ENCODE measurements at places on chromosomes 13 and 19.

DNA sequence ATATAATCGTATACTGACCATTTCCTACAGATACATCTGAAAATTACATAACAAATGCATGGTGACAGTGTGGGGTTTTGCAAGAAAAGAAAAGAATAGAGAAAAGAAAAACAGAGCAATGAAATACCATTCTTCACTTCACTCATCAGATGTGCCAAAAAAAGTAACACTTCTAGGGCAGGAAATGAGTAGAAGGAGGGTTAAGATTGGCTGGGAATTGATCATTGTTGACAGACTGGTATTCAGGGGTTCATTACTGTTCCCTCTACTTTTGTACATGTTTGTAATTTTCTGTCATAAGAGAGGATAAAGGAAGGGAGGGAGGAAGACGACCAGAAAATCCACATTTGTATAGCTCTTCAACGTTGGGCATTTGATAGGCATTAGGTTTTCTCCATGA, 31.5 kb downstream of the ABCC4 start:
- DNase-seq = no peak

DNA sequence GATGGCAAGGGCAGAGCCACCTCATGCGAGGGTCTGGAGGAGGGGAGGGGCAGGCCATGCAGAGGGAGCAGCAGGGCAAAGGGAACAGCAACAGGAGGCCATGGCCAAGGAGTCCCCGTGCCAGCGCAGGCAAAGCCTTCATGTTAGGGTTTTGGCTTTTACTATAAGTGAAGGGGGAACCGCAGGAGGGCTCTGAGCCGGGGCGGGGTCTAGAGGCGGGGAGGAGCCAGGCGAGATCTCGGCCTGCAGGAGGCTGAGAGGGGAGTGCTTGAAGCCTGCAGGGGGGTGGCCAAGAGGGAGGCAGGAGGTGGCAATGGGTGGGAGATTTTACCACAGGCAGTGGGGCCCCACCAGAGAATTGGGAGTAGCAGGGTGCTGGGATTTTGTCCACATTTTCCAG, 6.3 kb downstream of the ARHGAP33 start:
- DNase-seq = no peak

GRCh38 chr19:1249990-1250436, 1.6 kb downstream of the MIDN start:
- peak; percentile 86 for DNase-seq

- DNase-seq = peak; percentile 100
Measured at GRCh38 chr19:1848399-1849131, at the start of gene REXO1. REXO1 (minus strand) TSS chr19:1848483; CDS start chr19:1848358, 125 bp downstream.

DNA sequence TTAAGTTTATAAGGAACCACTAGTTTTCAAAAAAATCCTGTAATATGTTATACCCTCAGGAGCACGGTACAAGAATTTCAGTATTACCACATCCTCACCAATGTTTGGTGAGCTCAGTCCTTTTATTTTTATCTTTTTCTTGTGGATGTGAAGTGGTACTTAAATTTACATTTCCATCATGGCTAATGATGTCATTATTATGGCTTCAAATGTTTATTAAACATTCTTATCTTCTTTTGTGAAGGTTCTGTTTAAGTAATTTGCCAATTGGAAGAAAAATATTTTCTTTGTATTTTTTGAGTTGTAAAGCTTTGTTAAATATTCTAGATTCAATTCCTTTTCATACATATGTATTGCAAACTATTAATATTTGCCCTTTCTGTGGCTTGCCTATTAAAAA, 291.0 kb downstream of the ENOX1 start:
- DNase-seq = no peak

DNA sequence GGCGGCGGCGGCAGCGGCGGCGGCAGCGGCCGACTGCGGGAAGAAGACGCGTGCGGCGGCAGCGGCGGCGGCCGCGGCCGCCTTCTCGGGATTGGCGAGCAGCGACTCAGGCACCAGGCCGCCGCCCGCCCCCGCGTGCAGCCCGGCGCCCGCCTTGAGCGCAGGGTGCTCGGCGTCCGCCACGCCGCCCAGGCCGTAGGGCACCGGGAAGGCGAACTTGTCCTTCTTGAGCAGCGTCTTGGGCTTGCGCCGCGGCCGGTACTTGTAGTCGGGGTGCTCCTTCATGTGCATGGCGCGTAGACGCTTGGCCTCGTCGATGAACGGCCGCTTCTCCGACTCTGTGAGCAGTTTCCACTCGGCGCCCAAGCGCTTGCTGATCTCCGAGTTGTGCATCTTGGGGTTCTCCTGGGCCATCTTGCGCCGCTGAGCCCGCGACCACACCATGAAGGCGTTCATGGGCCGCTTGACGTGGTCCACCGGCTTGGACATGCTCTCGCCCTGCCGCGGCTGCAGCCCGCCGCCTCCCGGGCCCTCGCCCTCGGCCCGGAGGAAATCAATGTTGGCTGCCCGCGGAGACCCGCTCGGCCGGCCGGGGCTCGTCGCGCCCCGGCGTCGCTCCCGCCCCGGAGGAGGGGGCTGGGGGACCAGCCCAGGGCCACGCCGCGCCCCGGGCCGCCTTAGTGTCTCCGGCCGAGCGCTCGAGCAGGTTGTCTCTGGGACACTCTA, 621 bp downstream of the SOX21 start:
- DNase-seq = peak; percentile 82

GRCh38 chr13:40452741-40453334, 213.6 kb downstream of the FOXO1 start:
- DNase-seq = no peak

DNA sequence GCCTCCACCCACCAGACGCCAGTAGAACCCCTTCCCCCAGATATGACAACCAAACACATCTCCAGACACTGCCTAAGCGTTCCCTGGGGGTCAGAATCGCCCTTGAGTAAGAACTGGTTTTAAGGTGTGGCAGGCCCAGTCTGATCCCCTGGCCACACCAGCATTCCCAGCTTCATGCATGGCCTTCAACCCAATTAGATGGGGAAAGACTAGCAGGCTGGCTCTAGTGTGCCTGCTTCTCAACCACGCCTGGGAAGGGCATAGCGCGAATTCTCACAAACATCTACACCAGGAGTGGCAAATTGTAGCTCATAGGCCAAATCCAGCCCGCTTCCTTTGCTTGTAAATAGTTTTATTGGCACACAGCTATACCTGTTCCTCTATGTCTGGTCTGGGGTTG, 13.6 kb downstream of the HAUS8 start:
- no peak for DNase-seq

DNA sequence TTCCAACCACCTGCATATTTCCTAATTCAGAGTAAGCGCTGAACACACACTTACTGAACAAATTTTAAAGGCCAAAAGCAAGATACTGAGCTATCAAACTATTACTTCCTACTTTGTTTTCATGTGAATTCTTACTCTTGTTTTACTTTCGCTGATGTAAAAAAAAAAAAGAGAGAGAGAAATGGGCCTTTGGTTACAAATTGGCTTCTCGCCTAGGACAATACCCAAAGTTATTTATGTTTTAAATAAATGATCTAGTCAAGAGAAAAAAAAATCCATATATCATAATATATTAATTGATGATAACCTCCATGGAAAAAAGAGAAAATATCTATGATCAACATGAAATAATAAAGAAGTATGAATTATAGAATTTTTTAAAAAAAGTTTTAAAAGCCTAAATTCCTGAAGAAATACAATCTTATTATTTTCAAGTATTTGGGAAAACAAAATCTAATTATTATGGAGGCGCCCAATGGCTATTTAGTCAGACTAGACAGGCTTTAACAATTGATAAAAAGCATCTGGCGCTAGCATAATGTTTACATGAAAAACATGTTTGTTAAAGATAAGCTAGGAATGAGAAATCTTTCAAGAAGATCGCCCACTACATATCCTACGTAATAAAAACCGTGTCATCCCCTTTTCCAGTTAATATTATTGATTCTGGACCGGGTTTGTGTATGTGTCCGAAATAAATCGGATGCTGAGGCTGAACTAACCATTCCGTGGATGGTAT, 9.0 kb downstream of the COL4A1 start:
- no peak for DNase-seq

GRCh38 chr13:75165543-75166230, 316.3 kb downstream of the TBC1D4 start:
- DNase-seq = no peak

DNA sequence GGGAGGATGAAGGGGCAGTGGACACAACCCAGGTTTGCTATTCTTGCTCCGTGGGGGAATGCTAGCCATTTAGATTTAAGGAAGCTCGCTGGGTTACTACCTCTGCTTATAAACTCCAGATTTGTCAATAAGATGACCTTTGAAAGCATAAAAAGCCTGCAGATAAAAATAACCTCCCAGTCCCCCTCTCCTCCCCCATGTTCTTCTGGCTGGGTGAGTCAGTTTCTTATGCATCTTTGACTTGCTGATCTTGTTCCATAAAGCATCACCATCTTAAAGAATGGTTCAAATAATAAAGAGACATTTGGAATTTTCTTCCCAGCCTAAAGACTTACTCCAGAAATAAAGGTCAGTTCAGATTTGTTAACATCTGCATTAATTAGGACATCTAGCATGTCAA, 118.3 kb upstream of the RNF113B start:
- no peak for DNase-seq

DNA sequence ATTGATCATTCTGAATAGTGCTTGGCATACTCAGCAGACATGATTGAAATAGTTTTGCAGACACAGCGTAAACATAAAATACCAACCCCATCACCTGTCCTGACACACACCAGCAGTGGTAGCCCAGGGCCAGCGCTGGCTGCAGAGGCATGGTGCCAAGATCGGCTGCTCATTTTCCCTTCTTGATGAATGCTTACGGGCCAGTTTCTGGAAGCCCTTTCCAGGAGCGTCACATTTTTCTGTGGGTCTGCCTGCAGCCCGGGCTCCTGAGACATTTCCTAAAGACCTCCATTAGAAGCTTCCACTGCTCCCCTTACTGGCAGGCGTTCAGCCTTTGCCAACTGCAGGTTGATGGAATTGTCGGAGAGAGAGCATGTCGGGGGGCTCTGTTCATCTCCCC, 48.6 kb downstream of the CHST8 start:
- DNase-seq = no peak

GRCh38 chr13:101523154-101524131, 71.0 kb downstream of the ITGBL1 start:
- no peak for DNase-seq

DNA sequence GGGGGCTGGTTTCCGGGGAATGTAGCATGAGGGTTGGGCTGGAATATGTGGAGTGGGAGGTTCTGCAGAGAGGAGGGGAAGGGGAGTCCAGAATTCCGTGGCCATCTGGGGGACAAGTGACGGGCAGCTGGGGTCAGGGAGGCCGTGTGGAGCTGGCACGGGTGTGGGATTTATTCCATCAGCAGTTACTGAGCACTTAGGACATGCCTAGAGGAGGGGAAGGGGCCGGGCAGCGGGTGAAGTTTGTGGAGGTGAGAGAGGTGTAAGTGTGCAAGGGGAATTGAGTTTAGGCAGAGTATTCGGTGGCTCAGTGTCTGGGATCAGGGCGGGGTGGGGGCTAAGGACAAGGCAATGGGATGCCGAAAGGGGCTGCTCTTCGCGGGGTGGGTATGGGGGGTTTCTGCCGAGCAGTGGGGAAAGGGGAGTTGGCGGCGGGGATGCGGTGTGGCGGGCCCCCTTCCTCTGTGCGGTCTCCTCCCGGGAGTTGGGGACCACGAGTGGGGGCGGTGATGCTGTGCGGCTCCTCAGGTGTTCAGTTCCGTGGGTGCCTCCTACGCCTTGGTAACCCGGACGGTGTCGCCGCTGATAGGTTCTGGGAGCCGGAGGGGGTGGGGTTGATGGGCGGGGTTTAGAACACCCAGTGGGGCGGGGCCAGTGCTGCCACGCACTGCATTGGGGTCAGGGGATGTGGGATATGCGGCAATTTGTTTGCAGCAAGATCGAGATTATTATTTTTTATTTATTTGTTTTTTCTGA, 5.4 kb downstream of the CCDC61 start:
- peak; percentile 31 for DNase-seq

GRCh38 chr19:32581705-32582179, 752 bp downstream of the PDCD5 start:
- DNase-seq = no peak

DNA sequence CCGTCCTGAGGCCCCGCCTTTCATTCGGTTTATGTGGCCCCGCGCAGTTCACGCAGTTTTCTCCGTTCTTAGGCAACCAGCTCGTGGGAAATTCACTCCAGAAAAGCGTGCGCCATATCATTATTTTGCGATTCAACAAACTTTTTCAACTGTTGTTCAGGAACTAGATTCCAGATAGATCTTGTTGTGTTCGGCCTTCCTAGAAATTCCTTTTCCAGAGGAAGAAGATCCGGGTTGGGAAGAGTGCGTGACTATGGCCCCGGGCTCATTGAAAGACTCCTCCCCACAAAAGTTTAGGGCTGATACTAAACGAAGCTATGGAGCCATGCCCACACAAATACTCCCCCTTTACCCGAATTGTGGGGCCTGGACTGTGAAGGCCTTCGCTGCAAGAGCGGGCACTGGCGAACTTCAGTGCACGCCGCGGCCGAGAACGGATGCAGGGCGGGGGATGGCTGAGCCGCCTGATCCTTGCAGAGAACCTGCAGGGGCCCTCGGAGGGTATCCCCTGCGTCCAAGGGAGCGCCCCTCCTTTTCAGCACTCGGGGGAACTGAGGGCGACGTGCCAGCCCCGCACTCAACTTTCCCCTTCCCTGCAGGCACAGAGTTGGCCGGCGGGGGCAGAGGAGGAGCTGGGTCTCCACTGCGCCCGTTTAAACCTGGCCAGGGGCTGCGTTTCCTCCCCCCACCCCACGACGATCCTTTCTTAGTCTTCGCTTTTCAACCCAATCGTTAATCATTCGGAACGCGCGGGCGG, 904 bp upstream of the SOX1 start:
- DNase-seq = peak; percentile 87

DNA sequence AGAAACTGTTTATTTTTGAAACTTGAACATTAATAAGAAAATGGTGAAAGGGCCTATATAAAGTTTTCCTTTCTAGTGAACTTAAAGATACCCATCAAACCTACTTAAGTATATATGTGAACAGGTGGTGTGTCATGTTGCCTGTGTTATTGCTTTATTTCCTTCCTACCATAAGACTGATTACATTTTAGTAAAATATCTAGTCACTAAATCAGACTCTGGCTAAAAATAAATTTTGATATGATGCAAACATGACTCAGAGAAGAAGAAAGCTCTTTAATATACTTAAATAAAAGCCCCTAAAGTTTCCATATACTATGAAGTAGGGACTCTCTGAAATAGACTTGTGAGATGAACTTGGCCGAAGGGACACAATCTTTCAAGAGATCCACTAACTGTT, 35.1 kb upstream of the FBXL3 start:
- no peak for DNase-seq

DNA sequence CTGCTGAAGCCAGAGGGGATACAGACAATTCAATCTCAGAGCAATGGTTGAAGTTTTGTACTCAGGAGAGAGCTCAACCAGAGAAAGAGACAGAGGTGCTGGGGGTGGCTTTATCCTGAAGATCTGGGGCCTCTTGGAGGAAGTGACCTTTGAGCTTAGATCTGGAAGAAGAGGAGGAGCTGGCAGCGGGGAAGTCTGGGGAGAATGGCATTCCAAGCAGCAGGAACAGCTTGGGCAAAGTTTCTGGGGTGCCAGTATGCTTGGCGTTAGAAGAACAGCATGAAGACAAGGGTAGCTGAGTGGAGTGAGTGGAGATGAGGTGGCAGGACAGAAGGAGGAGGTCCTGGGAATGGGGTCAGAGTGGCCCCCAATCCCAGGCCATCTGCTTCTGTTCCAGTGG, 11.3 kb downstream of the MAST3 start:
- DNase-seq = no peak

- DNase-seq = no peak
Measured at GRCh38 chr13:74904556-74904955, 577.4 kb downstream of the TBC1D4 start.

GRCh38 chr13:31032528-31033113, 100.2 kb downstream of the TEX26 start:
- DNase-seq = no peak

GRCh38 chr13:112249644-112250610, 126.2 kb upstream of the SPACA7 start:
- no peak for DNase-seq

Data from right kidney (tissue), 9 donors.